HTR-8/SVneo (cell line): ENCODE measurements at places on chromosomes 2 and 18.

DNA sequence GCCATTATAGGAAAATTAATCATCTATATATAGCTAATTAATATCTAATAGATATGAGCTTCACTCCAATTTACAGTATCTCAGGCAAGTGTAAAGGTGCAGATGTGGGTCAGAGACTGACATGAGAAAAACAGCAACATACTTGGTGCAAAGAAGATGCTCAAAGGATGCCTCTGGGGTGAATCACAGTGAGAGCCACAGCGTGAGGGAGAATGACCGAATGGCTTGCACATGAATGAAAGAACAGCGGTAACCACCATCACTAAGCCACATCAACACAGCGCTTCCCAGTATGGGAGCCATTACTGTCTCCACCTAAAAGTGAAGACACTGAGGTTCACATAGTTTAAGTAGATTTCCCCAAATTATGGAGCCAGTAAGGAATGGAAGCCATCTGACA lies 423.4 kb upstream of the ID2 start:
- no peak for DNase-seq

DNA sequence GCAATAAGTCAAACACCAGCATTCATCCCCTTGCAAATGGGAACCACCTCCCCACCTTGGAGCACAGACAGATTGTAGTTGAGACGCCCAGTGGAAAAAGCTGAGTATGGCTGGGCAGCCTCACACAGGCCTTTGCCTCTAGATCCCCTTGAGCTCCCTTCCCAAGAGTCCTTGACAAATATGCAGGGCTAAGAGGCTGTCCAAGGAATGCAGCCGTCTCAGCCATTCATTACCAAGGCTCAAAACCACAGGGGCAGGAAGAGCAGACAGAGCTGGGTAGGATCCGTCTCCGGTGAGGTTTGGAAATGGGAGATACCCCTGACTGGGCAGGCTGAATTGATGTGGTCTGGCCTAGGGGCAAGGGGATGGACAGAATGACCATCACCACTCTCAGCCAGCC lies 557.1 kb downstream of the TNS1 start:
- no peak for DNase-seq

DNA sequence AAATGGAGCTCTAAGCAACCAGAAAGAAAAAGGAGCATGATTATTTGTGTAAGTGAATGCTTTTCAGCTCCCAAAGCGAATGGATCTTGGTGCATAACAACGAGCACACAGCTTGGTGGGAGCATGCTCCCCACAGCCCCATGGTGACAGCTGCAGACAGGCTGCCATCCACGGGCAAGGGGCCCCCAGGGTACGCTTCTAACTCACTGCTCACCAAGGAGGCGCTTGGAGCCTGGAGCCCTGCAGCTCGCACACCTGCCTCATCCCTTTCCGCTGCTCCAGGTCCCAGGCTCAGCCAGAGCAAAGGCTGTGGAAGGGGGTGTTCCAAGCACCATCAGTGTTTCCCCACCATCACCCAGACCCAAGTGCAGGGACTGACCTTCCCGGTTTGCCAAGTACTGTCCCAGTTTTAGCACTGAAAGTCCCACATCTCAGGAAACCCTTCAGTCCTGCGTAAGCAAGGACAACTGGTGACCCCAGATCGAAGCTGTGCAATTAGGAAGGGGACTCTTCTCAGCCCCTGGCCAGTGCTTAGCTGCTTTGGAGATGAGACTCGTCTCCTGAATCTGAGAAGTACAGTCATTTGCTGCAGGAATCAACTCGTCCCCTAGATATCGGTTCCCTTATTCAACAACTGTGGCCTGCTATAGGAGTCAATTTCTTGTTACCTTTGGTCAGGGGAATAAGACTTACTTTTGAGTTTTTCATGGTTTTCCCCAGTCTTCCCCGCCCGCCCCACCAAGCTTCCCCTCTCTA lies 50.0 kb upstream of the ATG16L1 start:
- no peak for DNase-seq

GRCh38 chr2:20236496-20236895 lies 11.6 kb upstream of the SDC1 start:
- DNase-seq = no peak

DNA sequence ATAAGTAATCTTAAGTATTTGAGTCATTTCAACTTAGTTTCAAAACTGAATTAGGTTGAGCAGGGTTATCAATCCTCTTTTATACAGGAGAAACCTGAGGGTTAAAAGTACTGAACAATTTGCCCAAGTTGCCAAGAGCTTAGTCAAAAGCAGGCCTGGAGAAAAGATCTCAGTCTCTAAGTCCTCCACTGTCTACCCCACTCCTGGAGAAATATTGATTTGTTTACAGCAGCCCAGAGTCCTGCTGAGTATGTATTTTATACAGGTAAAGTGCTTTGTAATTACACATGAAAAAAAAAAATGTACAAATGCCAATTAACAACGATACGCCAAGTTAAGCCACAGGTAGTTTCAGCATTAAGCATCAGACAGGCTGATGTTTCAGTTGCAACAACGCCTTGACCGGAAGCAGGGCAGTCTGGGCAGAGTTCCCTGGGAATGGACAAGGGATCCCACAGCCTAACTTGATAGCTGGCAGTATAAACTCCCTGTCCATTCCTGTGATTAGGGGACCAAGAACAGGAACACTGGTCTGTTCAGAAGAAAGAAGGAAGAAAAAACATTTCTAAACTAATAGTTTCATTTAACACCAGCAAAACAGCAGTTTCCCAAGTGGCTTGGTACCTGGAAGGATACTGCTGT lies 132.9 kb downstream of the MYO5B start:
- no peak for DNase-seq

GRCh38 chr2:224851811-224852210 lies 135.6 kb upstream of the CCDC195 start:
- DNase-seq = no peak

DNA sequence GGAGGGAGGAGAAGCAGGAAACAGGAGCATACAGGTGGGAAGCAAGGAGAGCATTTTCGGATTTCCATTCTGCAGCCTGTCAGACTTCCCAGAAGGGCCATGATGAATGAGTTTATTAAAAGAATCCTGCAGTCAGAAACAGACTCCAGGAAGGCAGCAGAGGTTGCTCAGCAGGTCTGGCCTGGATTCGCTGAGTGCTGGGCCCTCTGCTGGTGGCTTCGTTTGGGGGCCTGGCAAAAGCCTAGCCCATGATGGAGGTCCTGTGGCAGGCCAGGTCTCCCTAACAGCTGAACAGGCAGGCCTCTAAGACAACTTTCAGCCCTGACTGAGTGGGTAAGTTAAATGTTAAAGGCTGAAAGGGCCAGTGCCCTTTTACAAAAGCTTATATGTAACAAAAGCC lies 108.2 kb upstream of the CAPN13 start:
- DNase-seq = no peak

GRCh38 chr2:111207851-111208250 lies 87.1 kb downstream of the BCL2L11 start:
- DNase-seq = no peak

DNA sequence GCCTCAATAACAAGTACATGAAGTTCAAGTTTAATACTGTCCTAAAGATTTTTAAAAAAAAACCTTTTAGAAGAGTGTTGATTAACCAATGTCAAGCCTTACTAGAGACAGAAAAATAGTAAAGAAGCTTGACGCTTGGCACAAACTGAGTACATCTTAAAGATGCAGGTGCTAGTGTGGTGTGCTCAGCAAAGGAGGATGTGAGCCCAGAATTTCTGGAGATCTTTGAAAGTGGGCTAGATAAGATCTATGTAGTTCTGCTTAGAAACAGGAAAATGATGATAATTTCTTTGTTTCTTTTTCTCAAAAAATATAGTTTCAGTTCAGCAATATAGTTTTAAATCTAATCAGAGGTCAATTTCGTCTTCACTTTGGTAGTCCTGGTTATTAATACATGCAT lies 118.3 kb upstream of the KLHL14 start:
- DNase-seq = no peak

DNA sequence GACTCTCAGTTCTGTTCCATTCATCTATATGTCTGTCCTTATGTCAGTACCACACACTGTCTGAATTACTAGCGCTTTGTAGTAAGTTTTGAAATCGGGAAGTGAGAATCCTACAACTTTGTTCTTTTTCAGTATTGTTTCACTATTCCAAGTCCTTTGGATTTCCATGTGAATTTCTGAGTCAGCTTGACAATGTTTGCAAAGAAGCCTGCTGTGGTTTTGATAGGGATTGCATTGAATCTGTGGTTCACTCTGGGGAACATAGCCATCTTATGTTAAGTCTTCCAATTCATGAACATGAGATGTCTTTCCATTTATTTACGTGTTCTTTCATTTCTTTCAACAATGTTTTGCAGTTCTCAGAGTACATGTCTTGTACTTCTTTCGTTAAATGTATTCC lies 15.0 kb downstream of the SLC3A1 start:
- DNase-seq = no peak

DNA sequence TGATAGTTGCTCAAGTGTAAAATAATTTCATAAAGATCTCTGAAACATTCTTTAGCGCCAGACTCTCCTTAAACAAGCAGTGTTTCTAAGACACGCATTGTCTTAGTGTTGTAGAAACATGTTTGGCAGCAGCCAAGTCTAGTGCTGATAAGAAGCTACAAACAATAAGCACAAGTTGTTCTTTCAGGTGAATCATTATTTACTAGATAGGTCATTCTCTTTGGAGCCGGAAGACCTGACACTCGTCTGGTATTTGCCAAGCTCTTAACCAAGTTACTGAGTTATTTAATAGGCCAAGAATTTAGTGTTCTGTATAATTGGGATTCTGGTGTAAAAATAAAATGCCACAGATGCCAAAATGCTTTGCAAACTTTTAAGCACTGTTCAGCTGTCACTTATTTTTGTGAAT lies 852.1 kb downstream of the CPS1 start:
- no peak for DNase-seq

DNA sequence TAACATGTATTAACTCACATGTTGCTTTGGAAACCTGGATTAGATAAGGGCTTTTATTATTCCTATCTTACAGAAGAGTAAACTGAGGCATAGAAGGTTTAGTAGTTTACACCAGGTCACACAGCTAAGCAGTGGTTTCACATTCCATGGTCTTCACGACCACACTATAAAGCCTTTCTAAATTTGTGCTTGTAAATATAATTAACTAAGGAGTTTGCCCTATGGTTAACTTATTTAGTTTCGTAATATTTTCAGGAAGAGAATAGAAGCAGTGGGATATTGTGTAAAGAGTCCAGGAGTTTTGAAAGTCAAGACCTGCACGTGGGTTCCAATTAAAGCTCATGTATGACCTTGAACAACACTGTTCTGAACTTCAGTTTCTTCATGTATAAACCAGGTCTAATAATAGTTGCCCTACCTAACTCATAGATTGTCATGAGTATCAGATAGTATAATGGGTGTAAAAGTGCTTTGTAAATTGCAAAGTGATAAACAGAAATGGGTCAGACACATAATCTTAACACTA lies 19.5 kb upstream of the SOS1 start:
- DNase-seq = no peak

- no peak for DNase-seq
Measured at GRCh38 chr2:219713110-219713509, 85.7 kb downstream of the SLC4A3 start.

- DNase-seq = no peak
Measured at GRCh38 chr18:42893977-42894376, 221.5 kb downstream of the RIT2 start.

- no peak for DNase-seq
Measured at GRCh38 chr2:8119782-8120505, 561.9 kb upstream of the ID2 start.

DNA sequence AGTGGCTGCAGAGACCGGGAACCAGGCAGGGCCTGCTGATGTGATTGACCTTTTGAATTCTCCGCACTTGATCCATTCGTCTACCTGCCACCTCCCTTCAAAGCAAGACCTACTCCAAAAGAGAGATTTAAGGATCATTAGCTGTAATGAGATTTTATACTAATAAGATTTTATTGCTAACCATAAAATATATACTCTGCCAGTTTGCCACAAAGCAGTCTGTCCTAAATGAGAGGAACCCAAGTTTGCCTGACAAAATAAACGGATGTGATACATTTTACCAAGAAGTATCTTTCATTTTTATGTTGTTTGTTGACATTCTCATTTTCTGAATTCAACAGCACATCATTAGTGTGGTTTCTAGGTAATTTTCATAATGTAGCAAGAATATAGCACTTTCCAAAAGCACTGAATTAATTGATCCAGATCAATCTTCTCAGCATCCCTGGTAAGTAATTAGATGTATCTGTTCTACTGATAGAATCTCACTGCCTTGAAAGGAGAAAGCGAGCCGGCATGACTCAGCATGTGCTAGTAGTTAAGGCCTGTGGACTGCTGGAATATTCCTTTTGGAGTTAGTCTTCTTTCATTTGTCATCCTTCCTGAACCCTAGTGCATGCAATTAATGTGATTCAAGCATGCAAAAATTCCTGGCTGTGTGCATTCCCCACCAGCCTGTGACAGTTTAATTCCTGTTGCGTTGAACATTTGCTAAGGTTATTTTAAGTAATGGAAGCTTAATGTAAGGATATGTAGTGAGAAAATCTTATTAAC lies 128.5 kb downstream of the ARL6IP6 start:
- no peak for DNase-seq

DNA sequence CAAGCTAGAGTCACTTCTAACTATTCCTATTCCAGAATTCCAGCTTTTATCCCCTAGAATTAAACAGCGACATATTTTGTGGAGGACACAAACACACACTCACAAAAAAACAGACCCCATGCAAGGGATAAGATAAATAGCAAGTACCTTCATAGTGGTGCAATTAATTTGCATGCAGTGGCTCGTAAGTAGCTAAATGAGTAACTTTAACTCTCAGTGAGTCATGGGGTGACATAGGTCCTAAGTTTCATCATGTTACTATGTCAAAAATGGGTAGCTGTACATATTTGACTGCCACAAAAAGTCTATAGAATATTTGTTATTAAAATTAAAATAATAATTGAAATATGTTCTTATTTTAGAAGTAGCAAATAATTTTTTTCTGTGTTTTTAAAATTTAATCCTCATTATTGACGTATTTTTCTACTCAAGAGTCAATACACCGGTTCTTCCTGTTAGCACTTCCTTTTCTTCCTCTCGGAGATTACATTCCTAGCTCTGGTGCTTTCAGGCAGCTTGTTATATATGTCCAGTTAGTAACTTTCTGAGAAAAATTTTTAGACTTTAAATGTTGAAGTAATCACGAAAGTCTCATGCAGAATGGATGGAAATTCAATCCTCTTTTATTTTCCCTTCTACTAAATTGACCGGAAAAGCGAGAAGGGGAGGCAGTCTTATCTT lies 247.0 kb downstream of the KCNH7 start:
- DNase-seq = no peak

GRCh38 chr2:207318181-207318628 lies 152.5 kb upstream of the KLF7 start:
- no peak for DNase-seq

GRCh38 chr2:203972066-203972465 lies 35.5 kb downstream of the ICOS start:
- no peak for DNase-seq

DNA sequence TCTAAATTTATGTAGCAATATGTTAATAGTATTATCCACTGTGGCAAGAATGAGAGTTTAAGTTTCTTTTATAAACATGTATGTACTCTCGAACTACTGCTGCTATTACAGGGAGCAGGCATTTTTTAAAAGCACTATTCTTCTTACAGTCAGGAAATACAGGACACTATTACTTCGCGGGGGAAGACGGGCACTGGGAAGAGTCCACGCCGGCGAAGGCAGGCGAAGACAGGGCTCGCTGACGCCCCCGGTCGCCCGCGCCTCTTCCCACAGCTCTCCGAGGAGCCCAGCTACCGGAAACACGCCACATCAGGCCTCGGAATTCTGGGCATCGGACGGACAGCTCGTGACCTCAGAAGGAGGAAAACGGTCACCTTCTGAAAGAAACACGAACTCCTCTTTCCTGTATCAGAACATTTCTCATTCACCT lies 90.2 kb downstream of the FAM161A start:
- peak; percentile 71 for DNase-seq
